ENCODE measurements at places on chromosomes 3 and 15.

GRCh38 chr3:162400697-162401096, 904.1 kb downstream of the OTOL1 start:
- no peak for DNase-seq

DNA sequence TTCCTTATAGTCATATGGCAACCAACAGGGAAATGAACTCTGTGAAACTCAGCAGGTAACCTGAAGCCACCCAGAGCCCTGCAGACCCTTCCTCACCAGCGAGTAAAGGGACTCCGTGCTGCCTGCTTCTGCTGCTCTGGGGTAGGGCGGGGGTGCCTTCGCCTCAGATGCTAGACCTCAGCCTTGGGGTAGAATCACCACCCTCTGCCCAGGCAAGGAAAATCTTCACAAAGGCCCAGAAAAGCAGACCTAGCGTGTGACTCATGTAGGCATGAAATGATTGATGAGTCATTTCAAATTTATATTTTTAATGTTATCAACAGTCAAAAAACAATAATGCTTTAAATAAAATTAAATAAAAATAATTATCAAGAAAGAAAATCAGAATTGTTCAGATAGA, 6.6 kb downstream of the STIMATE start:
- no peak for DNase-seq

GRCh38 chr3:184148076-184148475, 7.1 kb upstream of the DVL3 start:
- no peak for DNase-seq

DNA sequence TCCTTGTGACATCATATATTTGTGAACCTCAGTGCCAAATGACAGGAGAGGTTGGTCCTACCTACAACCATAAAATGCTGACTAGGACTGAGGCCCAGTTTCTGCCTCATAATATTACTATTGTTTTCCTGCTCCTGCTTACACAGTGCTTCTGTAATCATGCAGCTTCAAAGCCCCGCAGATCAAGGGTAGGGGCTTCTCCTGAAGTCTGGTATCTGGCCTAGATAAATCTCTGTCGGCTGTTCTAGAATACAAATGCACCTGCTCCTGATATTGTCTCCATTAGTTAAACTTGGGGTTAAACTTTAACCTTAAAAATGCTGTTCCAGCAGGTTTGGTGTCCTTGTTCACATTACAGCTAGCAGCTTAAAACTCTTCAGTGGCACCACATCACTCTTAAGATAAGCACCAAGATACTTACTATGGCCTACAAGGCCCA, 552.4 kb downstream of the TUSC7 start:
- no peak for DNase-seq

DNA sequence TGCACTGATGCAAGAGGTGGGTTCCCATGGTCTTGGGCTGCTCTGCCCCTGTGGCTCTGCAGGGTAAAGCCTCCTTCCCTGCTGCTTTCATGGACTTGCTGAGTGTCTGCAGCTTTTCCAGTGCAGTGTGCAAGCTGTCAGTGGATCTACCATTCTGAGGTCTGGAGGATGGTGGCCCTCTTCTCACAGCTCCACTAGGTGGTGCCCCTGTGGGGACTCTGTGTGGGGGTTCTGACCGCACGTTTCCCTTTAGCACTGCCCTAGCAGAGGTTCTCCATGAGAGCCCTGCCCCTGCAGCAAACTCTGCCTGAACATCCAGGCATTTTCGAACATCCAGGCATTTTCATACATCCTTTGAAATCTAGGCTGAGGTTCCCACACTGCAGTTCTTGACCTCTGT, 329.8 kb upstream of the NAALADL2 start:
- DNase-seq = no peak

- DNase-seq = no peak
These were observed 737.5 kb upstream of the LMCD1 start for GRCh38 chr3:7764115-7764514.

- DNase-seq = no peak
These were observed 27.2 kb downstream of the PLCL2 start for GRCh38 chr3:16911916-16912315.

DNA sequence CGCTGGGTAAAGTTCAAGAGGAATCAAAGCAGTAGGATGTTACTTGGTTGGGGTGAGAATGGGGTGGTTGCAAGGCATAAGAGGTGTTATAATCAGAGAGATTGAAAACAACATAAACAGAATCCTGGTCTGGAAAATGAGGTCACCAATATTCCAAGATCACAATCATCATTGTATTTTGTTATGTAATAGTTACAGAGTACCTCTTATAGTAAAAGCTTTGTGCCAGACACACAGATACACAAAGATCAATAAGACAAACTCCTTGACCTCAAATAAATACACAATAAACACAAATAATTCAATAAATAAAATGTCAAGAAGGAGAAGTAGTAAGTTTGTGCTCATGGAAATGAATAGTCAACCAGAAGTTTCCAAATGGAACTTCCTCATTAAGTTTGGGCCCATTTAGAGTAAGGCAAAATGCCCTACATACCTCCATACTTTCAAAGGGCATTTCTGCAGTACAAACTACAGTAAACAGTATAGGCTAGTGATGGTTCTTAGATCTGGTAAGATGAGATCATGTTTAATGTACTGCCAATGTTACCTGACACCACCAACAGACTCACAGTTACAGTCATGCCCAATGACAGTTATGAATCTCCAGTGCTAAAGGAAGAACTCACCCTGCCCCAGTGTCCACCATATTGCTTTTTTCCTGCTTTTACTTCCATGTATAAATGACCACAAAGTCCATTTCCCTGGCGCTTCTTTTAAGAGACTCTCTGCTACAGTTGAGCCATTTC, 93.4 kb downstream of the KCNMB2 start:
- no peak for DNase-seq

GRCh38 chr3:43257850-43258249, 28.5 kb upstream of the SNRK start:
- no peak for DNase-seq

GRCh38 chr15:42171122-42171521, 14.7 kb upstream of the PLA2G4F start:
- no peak for DNase-seq

GRCh38 chr15:63469190-63469589, 35.2 kb upstream of the USP3 start:
- DNase-seq = no peak

- DNase-seq = no peak
These were observed 339.6 kb upstream of the ROBO2 start for GRCh38 chr3:76700323-76700722.

DNA sequence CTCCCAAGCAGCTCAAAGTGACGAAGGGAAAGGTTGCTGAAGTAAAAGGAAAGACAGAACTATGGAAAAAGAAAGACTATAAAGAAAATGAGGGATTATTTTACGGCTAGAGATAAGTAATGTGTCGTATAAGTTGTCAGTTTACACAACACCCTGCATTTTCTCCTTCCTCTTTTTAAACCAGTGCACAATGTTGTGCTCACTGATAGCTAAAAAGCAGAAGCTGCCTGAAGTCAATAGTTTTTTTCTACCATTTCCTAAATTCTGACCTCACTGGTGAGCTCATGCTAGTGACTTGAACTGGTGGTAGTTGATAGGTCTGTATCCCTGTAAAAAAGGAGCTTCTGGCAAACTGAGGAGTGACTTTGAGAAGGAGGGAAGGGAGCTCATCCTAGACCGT, 368.6 kb upstream of the GBE1 start:
- no peak for DNase-seq

DNA sequence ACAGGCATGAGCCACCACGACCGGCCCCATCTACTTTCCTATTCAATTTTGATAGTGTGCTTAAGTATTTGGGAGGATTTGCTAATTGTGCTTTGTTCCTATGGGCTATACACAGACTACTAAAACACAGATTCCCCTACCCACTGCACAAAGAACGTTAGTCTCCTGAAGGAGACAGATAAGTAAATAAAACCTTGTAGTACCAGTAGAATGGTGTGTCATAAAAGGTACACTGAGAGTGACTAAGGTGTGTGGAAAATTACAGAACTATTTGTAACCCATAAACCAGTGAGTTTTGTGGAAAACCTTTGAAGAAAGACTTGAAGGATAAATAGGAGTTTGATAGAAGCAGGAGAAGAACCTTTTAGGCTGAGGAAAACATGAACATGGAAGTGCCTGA, 158.2 kb downstream of the VPS8 start:
- no peak for DNase-seq

GRCh38 chr15:36557364-36557763, 22.1 kb upstream of the CDIN1 start:
- no peak for DNase-seq

- no peak for DNase-seq
These were observed 76.7 kb upstream of the LPP start for GRCh38 chr3:188077160-188077799.

GRCh38 chr15:74228723-74229081, 7.4 kb upstream of the CCDC33 start:
- peak; percentile 72 for DNase-seq

DNA sequence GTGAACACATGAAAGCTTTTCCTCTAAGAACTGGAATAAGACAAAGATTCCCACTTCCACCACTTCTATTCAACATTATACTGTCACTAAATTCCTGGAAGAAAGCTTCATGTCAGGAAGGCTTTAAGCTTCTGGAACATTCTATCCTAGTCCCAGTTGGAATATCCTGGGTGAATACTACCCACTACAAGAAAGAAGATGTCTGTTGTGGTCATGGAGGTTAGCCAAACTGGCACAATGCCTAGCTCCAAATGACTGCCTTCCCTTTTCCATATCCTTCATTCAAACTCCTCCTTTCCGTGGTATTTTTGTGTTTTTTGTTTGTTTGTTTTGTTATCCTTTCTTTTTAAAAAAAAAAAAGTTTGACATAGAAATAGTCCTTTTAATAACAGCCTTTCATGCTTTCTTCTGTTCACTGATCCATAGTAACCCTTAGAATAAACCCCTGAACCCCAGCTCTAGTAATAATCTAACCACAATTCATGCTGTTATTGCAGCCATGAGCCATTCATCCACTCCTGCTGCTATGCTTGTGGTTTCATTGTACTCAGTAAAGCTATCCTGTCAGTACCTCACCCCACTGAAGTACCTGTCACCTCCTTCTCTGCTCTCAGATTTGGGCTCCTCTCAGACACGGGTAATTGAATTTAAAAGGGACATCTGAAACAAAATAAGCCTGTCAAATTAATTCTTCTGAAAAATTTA, 447.5 kb downstream of the IGSF11 start:
- no peak for DNase-seq

GRCh38 chr15:100713163-100713867, 110.9 kb downstream of the ASB7 start:
- DNase-seq = peak; percentile 57

DNA sequence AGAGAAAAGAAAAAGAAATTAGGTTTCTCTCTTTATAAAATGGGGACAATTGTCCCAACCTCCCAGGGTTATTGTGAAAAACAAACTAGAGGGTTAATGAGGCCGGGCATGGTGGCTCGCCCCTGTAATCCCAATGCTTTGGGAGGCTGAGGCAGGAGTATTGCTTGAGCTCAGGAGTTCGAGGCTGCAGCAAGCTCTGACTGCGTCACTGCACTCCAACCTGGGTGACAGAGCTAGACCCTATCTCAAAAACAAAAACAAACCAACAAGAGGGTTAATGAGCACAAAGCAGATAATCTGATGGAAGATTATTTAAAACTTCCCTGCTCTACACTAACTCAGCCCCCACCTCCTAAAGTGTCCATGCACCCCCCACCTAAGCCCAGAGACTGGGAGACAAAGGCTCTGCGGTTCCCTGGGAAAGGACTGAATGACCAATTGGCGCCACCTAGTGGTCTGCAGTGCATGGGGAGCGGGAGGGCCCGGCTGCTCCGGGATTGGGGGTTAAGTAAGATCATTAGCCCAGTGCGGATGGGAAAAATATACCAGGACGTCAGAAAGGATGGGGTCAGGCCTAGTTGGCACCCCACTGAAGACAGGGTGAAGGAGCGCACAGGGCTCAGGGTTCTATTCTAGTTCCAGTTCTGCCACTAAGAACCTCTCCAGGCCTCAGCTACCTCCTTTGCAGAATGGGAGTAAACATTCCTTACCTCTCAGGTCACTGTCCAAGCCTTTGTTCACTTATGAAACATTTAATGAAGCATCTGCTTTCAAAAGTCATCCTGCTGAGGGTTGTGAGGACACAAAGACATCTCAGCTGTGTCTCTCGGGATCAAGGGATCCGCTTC, 15.6 kb downstream of the PIF1 start:
- peak; percentile 82 for DNase-seq

DNA sequence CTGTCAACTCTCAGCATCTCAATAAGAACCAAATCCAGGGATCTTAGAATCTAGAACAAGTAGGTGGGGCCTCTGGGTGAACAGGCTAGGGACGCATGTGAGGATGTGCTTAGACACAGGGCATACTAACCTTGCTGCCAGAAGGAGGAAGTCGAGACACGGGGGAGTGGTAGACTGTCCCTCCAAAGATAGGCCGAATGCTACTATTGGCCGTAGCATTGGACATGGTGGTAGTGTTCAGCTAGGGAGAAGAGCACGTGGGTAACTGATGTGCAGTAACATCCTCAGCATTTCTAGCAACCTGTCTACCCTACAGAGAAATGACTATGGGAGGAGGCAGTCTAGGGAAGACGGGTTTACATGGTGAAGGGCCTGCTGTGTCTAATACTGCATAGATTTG, 15.6 kb downstream of the RCCD1 start:
- no peak for DNase-seq

DNA sequence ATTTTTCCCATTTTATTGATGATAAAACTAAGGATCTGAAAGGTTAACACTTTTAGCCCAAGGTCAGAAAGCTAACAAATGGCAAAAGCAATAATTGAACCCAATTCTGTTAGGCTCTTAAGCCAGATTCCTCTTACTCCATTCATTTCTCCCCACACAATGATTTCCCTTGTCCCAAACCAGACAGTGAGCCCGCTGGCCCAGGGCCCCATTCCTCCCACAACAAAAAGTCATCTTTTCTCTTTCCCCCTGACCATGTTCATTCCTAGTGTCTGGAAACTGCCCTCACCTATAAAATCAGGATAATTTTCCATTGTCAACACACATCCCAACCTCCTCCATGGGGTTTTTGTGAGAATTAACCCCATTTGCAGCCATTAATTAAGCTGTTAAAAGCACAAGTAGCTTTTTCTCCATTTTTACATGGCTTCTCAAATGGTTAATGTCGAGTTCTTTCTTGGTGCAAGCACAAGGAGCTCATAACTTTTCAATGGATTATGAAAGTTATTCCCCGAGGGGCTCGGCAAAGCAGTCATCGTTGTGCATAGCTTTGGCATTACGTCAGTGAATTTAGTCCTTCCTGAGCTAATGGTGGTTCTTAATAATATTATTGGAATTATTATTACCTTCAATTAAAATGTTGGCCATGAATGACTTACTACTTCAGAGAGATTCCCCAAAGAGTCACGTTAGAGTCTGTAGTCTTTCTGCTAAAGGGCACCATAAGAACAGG, 151.0 kb upstream of the WNT5A start:
- DNase-seq = no peak

GRCh38 chr3:12655701-12656100, 8.2 kb downstream of the RAF1 start:
- no peak for DNase-seq

DNA sequence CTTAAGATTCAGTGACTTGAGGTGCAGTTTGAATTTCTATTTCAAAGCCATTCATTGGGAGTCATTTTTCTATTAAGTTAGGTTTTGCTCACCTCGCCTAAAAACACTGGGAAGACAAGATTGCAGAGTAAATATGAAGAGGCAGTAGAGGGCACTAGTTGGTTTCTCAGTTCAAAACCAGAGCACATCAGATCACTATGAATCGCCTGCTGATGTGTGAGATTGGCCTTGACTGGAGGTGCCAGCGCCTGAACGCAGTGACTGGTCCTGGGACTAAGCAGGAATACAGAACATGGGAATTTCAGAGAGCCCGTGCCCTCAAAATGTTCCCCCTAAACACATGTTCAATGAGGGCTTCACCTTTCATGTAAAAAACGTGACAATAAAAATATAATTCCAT, 229.0 kb downstream of the ITPR1 start:
- DNase-seq = peak; percentile 36

All from iPS-NIHi11 (cell line).